ENCODE measurements at places on chromosomes 2 and 18. TPM values are rescaled to one million over a fixed set of nuclear protein-coding genes. Genes with fewer than 3 reads are reported as not detected.

The FOXD4L1 gene
- 1.1 TPM for total RNA-seq

The RAB17 gene
- 2.5 TPM for total RNA-seq

The HDLBP gene
- total RNA-seq: 263 TPM

The FMNL2 gene
- total RNA-seq: 171 TPM

The PDE1A gene
- 42.4 TPM for total RNA-seq

The SULT1C4 gene
- total RNA-seq: 19.0 TPM

All from dorsolateral prefrontal cortex (tissue), 122 donors.